Activated T-helper 1 cell treated with anti-CD3 and anti-CD28 coated beads, Interleukin-2, amount 50 U/mL, for 16 hours (primary cell): ENCODE measurements at places on chromosomes 1 and 21.

DNA sequence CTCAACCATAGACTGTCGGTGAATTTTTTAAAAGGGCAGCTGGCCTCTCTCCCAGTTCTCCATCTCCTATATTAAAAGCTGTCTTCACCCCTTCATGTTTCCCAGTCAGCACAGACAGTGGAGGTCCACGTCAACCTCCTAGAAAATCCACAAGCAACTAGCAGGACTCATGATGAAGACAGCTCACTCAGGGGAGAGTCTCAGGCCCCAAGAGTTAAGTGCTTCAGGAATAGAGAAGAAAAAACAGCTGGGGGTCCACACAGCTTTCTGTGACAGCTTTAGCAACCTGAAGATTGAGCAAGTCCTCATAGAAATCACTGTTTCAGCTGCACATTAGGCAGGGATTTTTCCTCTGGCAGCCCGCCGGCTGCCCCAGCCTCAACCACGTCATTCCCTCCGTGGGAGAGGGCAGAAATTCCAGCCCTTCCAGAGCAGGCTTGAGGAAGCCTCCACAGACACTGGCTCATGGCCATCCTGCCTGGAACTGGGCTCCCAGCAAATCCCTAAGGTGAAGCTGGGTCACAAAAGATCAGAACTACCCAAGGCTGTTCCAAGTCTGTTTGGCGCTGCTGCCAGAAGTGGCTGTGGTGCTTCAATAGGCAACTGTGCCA is 15.2 kb downstream of the GPR161 start:
- no peak for DNase-seq

GRCh38 chr1:94552071-94552586 is 10.6 kb upstream of the F3 start:
- no peak for DNase-seq

DNA sequence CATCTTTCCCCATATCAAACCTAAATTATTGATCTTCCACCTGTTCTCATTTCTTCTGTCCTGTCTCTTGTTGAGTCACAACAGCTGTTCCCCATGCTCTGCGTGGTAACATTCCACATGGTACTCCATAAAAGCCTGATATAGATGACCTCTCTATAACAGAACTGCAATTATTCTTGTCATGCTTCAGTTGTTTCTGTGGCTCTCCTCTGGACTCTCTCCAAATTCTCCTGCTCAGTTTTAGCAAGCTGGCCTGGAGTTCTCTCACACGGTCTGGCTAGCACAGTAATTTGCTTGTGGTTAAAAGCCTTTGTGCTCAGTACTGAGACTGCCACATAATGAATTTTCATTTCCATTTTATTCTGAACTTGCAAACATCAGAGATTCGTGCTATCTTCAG is 10.6 kb upstream of the LRRC39 start:
- DNase-seq = no peak

GRCh38 chr1:59751801-59752200 is 62.9 kb upstream of the HOOK1 start:
- no peak for DNase-seq

- no peak for DNase-seq
Observed at GRCh38 chr1:112723511-112723839, 8.3 kb upstream of the PPM1J start.

DNA sequence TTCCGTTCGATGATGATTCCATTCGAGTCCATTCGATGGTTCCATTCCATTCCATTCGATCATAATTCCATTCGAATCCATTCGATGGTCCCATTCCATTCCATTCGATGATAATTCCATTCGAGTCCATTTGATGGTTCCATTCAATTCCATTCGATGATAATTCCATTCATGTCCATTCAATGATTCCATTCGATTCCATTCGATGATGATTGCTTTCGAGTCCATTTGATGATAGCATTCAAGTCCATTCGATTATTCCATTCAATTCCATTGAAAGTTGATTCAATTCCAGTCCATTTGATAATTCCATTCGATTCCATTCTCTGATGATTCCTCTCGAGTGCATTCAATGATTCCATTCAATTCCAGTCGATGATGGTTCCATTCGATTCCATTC is 3895.3 kb downstream of the SRGAP2C start:
- DNase-seq = no peak

- no peak for DNase-seq
Observed at GRCh38 chr1:6960860-6961259, 175.6 kb downstream of the CAMTA1 start.

- no peak for DNase-seq
Observed at GRCh38 chr1:97796711-97797110, 124.1 kb downstream of the DPYD start.

GRCh38 chr1:74222701-74223100 is 12.5 kb upstream of the TNNI3K start:
- DNase-seq = no peak

GRCh38 chr1:91537281-91537986 is 36.8 kb downstream of the CDC7 start:
- no peak for DNase-seq

DNA sequence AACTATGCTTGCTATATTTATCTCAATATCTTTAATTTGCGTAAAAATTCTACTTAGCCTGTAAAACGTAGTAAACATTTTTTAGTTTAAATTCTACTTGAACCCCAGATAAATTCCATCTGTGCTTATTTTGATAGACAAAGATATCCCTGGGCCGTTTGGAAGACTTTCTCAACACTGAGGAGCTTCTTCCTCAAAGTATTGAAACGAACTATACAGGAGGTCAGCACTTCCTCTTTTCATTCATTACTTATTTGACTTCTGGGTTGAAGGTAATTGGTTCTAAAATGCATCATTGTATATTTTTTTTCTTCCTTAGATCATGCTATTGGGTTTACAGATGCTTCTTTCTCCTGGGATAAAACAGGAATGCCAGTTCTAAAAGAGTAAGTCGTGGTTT is 74.7 kb downstream of the HSPA13 start:
- no peak for DNase-seq

DNA sequence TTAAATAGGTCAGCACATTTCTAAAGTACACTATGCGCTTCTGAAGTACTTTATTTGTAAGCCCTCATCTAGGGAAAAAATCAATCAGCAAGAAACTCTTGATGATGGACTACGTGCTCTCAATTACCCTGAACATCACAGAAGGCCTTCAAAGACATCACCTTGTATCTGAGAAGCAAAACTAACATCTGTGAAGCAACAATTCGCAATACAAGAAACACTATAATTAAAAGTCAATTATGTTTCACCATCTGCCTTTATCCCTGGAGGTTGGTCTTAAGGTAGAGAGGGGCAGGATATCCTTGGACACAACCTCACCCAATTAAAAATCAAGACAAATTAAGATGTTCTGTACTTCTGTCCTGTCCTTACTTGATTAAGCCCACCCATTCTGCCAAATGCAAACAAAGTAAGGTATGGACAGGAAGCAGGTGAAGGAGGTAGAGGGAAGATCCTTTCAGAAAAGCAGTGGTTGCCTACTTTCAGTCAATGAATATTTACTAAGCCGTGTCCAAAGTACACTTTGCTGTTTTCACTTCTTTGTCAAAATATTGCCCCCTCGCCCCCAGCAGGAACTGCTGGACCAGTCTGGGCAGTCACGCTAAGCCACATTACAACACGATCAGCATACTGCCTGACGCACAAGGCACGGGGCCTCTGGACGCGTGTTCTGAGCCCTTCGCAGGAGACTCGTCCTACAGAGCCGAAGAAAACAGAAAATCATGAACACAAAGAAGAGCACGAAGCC is 887 bp downstream of the SLC19A2 start:
- peak; percentile 2 for DNase-seq

DNA sequence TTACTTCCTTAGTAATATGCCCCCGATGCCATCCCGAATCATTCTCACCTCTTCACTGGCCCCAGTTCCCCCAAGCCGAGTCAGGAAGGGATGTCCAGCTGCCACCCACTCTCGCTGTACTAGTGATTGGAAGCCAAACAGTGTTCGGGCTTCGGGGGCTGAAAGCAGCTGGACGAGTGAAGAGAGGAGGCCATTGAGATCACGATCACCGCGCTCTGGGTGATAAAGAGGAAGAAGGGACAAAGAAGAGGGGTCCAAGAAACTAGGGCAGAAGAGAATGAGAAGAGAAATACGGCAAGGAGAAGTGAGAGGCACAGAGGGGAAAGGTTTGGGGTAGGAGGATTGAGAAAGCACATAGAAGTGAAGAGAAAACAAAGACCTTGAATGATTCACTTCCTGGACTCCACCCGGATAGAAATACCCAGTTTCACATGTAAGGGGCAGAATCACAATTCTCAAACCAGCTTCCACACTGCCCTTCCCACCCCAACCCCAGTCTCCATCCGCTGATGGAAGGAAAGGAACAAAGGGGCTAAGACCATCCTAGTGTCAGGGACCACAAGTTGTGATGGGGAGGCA is 3.7 kb upstream of the SF3B4 start:
- DNase-seq = no peak

DNA sequence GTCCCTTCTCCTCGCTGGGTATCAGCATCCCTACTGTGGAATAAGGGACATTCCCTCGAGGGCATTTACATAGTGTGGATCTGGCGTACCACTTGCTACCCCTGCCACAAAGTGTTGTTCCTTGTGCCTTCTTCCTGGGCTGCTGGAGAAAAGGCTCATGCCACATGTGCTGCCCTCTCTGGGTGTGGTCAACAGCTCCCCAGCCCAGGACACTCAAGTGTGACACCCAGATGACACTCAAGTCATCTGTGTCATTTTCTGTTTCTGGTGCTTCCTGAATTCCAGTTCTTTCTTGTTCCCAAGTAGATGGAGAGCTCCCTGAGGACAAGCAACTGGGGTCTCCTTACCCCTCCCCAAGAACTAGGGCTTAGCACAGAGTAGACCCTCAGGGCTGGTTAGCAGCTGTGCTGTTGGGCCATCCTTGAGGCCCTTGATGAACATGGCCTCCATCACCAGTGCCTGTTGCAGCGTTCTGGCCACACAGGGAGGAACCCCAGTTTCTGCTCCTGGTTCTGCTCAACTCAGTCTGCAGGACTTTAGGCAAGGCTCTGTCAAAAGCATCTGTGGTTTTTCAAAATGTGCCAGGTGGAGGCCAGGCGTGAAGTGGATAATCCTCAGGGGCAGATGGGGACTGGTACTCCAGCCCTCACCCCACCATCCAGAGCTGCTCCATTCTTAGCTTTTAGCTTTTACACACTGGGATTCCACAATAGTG is 49.0 kb upstream of the CLIC4 start:
- no peak for DNase-seq

DNA sequence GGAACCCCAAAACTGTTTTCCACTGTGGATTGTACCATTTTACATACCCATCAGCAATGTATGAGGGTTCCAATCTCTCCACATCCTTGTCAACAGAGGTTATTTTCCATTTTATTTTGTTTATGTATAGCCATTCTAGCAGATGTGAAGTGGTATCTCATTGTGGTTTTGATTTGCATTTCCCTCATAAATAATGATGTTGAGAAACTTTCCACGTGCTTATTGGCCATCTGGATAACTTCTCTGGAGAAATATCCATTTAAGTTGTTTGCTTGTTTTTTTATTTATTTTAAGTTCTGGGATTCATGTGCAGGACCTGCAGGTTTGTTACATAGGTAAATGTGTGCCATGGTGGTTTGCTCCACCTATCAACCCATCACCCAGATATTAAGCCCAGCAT is 280.2 kb upstream of the USP25 start:
- DNase-seq = no peak

- no peak for DNase-seq
Observed at GRCh38 chr1:19964542-19964941, 14.9 kb downstream of the PLA2G2A start.

- no peak for DNase-seq
Observed at GRCh38 chr1:15472587-15472986, 3.3 kb upstream of the CELA2B start.

GRCh38 chr21:36075171-36075570 is 5.3 kb downstream of the CBR1 start:
- no peak for DNase-seq

DNA sequence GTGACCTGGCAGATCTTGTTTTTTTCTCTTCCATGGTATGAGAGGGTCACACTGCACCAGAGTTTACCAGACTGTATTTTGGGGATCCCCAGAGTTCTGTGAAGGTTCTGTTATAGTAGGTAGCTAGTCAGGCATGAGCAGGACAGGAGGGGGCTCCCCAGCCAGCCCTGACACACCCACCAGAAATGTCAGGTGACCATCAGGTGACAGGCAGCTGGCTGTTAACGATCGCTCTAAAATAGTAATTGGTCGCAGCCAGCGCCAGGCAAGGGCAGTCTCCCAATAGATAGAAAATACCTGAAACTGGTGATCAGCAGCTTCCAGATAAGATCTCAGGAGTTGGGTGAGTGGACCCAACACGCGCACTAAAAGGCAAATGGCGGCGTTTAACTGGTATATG is 264.9 kb downstream of the RHOU start:
- no peak for DNase-seq

GRCh38 chr1:8567146-8567545 is 249.2 kb downstream of the SLC45A1 start:
- DNase-seq = no peak

- DNase-seq = no peak
Observed at GRCh38 chr21:33028773-33029384, 3.1 kb downstream of the OLIG2 start.

DNA sequence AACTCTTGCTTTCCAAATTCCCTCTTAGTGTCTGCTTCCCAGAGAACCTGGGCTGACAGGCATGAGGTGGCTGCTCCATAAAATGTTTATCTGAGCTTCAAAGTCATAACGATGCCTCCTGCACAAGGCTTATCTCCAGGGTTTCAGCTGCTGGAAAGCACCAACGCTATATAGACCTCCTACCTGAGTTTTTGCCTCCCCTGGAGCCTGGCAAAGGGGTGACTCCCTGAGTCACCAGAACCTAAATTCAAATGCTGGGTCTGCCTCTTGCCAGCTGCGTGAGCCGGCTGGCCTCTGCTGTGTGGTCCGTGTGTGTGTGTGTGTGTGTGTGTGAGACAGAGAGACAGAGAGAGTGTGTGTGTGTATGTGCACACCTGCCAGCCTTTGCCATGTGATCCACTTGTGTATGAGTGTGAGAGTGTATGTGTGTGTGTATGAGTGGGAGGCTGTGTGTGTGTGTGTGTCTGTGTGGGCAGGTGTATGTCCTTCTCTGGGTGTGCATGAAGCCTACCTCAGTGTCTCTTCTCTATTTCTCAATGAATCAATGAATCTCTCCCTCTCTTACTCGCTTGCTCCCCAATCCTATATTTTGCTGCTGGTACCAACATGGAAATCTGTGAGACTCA is 714.9 kb downstream of the MATN1 start:
- DNase-seq = no peak

DNA sequence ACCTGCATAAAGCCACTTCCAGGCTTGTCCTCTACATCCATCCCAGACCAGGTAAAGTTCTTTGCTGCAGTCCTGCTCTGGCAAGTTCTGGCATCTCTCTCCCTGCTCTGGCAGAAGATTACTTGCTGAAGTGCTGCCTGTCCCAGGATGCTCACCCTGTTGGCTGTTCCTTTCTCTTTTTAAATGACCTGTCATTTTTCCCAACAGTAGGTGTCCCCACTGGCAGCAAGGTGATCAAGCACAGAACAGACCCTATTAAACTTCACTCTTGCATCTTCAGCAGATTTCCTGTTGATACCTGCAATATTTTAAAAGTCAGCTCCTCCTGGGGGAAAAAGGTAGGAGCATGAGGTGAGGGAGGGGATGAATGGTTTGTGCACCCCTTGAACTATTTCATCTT is 332.6 kb downstream of the PBX1 start:
- no peak for DNase-seq
